ENCODE measurements at places on chromosomes 1 and 21.
A peak's percentile ranks its signal among the peaks of the same experiment; 100 is the strongest.

DNA sequence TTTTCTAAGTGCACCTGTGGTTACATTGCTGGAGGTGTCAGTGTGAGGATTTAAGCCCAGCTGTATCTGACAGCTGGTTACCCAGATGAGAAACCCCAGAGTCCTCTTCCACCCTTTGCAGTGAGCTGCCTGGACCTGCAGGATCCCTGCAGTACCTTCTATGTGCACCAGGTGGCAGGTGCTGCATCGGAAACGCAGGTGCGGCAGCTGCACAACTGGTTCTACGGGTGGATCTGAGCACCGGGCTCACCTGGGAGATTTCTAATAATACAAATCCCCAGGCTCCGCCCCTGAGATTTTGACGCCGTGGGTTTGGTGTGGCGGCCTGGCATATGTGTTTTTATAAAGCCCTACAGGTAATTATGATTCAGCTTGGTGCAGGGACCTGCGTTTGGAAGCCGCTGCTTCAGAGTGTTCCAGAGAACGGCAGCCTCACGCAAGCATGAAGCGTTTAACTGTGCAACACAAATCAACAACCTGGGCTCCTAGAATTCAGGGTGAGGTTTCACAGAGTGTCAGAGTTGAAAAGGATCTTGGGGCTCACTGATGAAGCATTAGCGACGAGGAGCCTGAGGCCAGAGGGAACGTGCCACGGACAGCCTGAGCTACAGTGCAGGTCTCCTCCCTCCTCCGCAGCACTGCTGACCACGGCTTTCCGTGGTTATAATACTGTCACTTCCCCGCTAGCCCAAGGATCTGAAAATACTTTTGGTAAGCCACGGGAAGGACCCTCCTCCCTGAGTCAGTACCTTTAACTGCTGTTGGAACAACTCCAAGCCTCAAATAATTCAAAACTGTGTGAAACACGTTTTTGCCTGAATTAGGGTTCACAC is 96.7 kb upstream of the TRABD2B start:
- peak; percentile 72 for DNase-seq

DNA sequence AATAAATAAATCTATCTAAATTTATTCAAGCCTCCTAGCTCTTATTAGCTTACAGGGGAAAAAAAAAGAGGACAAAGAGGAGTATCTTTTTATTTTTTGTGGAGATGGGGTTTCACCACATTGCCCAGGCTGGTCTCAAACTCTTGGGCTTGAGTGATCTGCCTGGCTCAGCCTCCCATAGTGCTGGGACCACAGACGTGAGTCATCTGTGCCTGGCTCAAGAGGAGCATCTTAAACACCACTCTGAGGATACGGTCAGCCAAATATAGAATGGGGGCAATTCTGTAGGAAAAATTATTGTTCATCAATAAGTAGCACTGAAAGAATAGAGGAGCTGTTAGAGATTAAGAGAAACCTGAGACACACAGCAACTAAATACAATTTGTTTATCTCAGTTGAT is 24.1 kb downstream of the SLC45A3 start:
- no peak for DNase-seq

- DNase-seq, result peak; percentile 84
Measured at GRCh38 chr1:32247983-32248889, 1.2 kb downstream of the FAM167B start.

DNA sequence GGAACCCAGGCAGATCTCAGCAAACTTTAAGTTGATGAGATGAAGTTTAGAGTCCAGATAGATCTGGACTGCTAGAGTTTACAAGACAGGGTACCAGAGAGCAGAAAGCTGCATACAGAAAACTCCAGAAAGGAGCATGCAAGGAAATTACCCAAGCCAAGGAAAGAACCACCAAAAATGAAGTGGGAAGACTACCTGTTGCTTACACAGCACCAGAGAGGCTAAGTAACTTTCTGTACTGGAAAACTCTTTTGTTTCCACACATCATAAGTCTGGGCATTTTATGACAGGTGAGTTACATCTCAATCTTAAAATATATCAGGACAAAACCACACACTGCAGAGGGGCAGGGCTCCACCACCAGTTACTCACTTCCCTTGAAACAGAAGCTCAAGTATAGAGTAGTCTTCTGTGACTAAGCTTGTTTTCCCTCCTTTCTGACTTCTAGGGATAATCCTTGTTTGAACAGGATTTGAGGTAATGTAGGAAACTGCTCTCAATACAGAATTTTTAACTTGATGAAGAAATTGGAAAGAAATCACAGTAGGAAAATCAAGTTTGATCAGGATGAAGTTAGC is 17.4 kb upstream of the GJA9 start:
- DNase-seq, result no peak

DNA sequence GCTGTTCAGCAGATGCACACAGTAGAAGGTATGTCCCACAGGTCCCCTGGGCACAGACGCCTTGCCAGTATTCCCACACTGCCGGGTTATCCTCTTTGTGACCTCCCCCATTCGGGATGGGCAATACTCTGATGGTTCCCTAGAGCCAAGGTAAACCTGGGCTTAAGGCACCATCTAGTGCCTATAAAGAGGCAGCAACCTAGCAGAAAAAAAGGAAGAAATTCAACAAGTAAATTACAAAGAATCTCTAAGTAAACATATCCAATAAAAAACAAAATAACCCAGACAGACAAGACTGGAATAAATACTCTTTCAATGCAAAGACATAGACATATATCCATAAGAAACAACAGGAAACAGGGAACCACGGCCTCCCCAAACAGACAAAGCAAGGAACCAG is 39.4 kb downstream of the HSF2BP start:
- DNase-seq, result no peak

DNA sequence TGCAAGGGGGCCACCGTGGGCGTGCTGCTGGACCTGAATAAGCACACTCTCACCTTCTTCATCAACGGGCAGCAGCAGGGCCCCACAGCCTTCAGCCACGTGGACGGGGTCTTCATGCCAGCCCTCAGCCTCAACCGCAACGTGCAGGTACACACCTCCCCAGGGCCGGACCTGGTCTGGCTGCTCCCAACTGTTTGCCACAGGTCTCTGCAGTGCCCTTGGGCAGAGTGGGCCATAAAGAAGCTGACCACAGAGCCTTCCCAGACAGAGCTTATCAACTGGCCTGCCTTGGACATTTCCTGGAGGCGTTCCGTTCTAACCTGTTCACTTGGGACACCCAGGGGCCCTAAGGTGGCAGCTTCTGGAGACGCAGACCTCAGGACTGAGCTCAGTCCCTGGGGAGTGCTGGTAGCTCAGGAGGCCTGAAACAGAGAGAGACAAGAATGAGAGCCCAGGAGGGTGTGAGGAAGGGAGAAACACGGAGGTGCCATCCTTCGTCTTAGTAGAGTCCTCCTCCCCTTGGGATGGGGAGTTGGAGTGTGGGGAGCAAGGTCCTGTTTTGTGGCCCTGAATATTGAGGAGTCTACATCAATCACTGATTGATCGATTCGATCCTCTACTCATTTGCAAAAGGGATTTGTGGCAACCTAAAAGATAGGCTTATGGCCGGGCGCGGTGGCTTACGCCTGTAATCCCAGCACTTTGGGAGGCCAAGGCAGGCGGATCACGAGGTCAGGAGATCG is 27.0 kb upstream of the GNPAT start:
- no peak for DNase-seq

DNA sequence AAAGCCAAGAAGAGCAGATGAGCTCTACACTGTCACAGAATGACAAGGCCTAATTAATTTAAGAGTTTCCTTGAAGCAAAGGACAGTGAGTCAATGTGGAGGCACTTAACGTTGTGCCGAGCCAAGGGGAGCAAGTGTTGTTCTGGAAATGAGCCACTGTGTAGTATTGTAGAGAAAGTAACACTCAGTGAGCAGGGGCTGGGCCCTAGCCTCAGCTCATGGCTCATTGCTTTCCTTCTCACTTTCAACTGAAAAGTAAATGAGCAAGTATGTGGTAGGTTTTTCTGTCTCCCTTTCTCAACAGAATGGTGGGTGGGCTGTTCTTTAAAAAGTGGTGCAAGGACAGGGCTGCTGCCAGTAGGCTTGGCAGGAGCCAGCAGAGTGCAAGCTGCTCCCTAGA is 11.8 kb upstream of the KIAA0040 start:
- DNase-seq, result no peak

GRCh38 chr1:204584699-204585372 is 68.6 kb downstream of the MDM4 start:
- DNase-seq, result peak; percentile 53

DNA sequence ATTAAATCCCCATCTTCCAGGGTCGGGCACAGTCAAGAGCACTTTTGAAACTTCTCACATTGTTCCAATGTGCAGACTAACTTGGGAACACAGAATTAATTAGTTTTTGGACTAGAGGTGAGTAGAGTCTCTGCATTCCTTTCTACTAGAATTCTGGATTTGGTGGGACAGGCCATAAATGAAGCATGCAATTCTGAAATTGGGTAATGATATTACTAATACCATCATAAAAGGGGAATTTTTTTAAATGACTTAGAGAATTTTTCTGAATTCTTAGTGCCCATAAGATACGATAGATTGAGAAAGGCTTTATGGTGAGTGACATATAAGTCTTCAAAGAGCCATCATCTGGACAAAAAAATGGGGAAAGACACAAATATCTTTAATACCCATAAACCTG is 41.8 kb downstream of the ADAMTS5 start:
- no peak for DNase-seq

DNA sequence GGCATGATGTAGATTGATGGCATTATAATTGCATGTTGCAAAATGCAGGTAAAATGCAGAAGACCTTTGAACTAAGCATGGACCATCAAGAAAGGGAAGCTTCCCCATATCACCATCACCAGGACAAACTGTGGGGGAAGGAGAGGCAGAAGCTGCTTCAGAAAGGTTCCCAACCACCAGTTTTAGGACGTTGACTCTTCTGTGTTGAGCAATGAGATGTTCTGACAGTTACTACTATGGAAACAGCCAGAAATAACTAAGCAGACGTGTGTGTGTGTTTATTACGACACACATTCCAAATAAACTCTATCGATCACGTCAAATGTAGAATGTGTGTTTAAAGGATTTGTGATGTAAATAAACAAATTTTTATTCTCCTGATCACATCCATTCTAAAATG is 110.2 kb upstream of the PLD5 start:
- no peak for DNase-seq

DNA sequence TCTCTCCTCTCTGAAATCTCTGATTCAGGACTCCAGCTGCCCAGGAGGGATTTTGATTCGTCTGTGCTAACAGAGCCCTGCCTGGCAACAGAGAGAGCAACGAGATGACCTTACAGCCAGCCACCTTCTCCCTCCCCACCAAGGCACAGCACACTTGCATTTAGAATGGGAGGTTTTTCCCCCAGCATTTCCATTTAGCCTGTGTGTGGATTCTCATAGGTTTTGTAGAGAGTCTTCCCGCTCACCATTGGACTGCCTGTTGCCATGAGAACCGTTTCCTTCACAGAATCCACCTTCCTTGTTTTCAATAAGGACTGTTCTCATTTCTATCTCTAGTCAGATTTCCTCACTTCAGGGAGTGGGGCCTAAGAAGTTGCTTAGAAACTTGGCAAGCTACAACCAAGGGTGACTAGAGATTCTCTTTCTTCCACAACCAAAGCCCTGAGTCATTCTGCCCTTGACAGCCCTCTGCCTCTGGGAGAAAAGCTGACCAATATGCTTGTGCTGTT is 5.8 kb upstream of the IKBKE start:
- DNase-seq, result no peak

GRCh38 chr1:20484519-20485462 is 1.2 kb downstream of the CAMK2N1 start:
- no peak for DNase-seq
